AG04450 (cell line): ENCODE measurements at places on chromosomes 12 and 14.

DNA sequence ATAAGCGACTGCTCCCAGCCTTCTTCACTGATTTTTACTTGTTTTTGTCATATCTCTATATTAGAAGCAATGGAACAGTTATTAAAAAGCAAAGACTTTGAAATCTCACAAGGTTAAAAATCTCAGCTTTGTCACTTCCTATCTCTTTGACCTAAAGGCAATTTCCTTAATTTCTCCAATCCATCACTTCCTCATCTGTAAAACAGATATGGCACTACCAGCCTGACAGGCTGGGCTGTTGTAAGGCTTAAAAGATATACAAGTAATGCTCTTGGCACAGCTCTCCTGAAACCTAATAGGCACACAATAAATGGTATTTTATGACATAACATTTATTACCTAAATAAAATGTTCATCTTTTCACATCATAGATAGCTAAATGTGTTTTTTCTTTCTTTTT, 25.6 kb downstream of the ATXN2 start:
- no peak for DNase-seq

GRCh38 chr12:95989504-95990123, 6.5 kb downstream of the HAL start:
- DNase-seq, result no peak

DNA sequence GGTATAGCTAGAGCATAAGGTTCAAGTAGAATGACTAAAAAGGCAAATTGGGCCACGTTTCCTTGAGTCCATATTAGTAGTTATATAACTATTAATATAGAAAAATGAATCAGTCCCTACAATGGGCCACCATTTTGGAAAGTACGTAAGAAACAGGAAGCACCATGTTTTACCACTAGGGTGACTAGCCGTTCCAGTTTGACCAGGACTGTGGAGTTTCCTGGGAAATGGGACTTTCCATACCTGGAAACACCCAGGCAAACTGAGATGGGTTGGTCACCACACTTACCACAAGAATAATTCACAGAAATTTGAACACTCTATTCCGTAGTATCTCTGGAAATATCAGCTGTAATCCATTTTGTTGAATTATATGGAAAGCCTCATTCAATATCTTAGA, 2.1 kb upstream of the MAGOHB start:
- DNase-seq, result no peak

- DNase-seq, result no peak
Observed at GRCh38 chr14:94051779-94052178, 25.6 kb downstream of the OTUB2 start.

- DNase-seq, result no peak
Observed at GRCh38 chr12:121620333-121620891, 5.9 kb upstream of the ORAI1 start.

DNA sequence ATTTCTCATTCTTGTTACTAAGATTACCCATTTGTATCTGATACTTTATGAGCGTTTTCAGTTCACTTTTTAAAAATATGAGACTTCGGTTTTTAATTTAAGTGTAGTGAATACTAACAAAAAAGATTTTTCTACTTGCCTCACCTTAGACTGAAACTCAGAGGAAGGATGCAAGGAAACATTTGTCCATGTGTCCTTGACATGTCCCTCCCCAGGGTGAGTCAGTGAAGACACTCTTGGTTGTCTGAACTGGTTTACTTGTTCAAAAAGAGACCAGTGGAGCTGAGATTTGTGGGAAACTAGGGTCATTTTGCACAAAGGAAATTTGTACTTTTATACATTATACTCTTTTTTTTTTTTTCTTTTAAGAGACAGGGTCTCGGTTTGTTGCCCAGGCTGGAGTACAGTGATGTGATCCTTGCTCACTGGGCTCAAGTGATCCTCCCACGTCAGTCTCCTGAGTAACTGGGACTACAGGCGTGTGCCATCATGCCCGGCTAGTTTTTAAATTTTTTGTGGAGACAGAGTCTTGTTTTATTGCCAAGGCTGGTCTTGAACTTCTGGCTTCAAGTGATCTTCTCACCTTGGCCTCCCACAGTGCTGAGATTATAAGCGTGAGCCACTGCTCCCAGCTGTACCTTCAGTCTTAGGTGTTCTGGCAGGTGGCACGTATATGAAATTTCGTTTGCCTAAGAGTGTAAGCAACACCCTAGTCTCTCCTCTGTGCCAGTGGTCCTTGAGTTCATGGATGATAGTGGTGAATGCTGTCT, 56.7 kb downstream of the PPFIBP1 start:
- no peak for DNase-seq
